Activated T-cell treated with anti-CD3 and anti-CD28 coated beads, Interleukin-2, amount 50 U/mL, for 4 hours (primary cell): ENCODE measurements at places on chromosomes 6 and 20.
A peak's percentile ranks its signal among the peaks of the same experiment; 100 is the strongest.

GRCh38 chr6:14621518-14621917 is 503.9 kb downstream of the CD83 start:
- no peak for DNase-seq

DNA sequence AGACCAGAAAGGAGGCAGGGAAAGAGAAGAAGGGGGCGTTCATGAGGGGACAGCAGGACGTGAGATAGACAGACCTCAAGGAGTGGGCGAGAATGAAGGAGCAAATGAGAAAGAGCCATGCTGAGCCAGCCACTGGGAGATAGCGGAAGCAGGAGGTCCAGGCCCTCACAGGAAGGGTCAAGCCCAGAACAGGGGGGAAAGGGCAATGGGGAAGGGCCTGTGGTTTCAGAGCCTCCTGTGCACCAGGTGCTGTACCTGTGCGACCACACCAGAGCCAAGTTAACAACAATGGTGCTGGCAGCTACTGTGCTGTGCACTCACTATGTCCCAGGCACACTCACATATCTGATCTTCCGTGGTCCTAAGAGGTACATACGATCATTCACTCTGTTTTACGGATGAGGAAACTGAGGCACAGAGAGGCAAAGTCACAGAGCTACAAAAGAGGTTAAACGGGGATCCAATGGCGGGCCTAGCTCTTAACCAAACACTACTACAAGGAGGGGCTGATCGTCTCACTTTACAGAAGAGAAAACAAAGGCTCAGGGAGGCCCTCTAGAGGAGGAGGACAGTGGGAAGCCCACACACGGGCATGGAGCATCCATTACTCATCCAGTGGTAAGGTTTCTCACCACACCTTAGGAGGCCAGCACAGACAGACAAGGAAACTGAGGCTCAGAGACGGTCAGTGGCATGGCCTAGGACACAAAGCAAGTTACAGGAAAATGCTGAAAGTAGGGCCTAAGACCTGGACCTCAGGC is 129.1 kb downstream of the PREX1 start:
- no peak for DNase-seq

GRCh38 chr6:1230689-1231605 is 81.0 kb upstream of the FOXQ1 start:
- DNase-seq: no peak

DNA sequence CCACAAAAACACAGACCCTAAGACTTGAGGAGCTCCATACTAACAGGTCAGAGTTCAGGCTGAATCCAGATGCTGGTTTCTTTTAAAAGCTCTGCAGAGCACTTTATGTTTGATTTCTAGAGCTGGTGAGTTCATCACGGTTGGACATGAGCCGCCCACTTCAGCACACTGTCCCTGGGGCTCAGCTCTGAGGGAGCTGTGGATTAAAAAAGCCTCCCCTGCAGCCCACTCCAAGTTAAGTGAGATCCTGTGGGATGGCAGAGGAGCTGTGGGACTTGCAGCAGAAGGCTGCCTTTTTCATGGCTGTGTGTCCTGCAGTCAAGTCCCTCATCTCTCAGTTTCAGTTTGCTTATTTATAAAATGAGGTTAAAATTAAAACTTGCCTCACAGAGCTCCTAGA is 110.5 kb downstream of the FOXO3 start:
- DNase-seq: no peak

GRCh38 chr20:50876063-50876685 is 55.1 kb downstream of the ADNP start:
- no peak for DNase-seq

DNA sequence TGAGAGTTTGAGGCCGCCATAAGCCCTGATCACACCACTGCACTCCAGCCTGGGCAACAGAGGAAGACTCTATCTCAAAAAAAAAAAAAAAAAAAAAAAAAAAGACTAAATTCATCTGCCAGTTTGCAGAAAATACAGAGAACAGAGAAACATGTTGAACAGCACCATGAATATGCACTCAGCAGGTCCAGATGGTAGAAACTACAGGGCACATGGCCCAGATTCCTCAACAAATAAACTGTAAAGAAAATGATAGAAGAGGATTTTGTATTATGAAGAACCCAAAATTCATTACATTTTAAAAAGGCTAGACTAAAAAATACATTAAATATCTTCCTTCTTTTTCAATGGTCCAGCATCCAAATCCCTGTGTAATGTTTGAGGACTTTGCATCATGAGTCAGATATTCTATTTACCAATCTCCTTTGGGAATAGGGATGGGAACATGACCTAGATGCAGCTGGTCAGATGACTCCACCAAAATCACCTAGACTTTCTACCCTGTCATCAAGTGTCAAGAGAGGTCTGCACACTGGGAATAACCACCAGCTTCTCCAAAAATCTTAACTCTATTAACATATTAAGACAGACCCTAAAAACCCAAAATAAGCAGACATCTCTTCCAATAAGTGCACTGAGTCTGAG is 189.1 kb upstream of the TCF21 start:
- no peak for DNase-seq

DNA sequence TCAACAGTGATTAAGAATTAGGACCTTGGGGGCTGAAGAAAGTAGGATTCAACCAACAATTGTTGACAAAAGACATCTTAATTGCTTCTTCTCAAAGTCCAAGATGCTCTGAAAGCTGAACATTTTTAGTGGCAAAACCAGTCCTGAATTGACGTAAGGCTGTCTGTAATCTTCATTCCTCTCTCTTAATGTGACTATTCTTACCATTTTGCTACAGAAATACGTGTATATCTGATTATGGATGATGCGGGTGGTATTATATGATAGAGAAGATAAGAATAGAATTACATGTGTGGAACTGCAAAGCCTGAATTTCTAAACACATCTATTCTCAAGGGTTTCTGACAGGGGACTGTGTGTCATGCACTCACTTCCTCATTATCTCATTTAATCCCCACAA is 130.3 kb upstream of the SASH1 start:
- no peak for DNase-seq

DNA sequence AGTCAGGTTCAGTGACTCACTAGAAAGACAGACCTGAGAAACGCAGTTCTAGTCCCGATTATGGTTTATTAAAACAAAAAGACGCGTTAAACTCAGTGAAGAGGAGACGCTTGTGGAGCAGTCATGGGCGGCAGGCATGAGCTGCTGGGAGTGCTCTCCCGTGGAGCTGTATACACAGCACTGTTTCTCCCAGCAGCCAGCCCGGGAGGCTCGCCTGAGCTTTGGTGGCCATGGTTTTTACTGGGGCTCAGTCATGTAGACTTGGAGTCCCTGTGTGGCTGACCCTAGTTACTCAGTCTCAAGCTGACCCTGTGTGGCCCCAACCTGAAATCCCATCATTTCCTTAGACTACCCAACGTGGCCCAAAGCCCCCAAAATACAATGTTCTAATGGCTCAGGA is 41.2 kb upstream of the BHLHE23 start:
- DNase-seq: no peak

DNA sequence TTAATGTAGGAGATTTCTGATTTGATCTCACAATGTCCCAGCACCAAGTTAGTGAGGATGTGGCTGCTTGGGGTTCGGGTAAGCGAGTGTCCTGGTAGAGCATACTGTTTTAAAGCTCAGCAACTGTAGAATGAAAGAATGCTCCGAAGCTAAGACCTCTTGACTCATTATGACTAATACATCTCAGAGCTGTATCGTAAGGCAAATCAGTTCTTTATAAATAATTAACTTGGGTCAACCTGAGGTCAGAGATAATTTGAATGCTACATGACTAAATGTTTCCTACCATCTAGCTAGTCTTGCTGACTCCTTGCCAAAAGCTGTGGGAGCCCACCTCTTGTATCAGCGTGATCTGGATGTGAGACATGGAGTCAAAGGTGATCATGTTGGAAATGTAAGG is 128.8 kb upstream of the PDE7B start:
- no peak for DNase-seq

DNA sequence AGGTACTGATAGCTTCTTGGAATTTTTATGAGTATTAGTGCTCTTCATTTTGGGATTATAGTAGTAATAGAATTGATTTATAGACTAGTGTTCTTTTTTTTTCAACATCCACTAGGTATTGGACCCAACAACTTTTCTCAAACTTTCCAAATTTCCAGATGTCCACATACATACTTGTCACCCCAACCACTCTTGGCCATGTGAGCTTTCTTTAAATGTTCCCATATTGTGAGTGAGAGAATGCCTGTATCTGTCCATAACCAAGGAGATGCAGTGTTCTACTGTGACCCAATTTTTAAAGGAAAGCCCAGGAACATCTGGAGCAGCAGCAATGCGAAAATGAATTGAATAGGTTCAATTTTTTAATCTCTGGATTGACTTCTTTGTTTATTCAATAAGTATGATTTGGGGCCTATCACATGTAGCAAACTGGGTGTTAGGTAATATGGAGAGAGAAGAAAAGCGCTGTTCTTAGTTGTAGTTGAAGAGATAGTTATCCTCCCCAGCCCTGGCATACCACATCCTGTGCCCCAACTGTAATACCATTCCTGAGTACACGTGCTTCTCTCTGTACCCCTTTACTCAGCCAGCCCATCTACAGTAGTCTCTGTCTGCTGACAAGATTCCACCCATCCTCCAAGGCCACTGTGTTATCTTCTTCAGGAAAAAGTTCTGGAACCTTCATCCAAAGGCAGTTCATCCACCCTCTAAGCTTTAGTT is 116.8 kb upstream of the SUPT3H start:
- DNase-seq: no peak

DNA sequence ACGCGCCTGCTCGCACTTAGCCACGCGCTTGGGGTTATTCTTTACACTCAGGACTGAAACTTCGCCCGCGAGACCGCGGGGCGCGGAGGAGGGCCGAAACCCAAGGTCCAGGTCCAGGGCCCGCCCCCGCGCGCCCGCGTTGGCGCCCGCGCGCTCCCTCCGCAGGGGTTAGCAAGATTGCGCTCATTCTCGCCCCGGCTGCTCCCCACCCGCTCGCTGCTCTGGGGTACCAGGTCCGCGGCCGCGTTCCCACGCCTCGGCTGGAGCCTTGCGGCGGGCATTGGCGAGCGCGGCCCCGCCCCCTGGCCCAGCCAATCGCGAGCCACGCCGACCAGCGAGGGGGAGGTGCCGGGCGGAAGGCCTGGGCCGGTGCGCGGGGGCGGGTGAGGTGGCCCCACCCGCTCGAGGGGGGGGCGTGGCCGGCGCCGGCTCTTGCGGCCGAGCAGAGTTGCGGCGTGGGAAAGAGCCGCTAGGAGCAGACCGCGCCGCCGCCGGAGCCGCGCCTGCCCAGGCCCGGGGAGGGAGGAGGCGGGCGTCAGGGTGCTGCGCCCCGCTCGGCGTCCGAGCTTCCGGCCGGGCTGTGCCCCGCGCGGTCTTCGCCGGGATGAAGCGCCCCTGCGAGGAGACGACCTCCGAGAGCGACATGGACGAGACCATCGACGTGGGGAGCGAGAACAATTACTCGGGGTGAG is at the start of gene HEY2:
TSS of gene HEY2 (plus strand) at position 460 of the 692 bp plus-strand sequence. CDS start at position 605, 145 bp downstream.
- DNase-seq: peak; percentile 76

DNA sequence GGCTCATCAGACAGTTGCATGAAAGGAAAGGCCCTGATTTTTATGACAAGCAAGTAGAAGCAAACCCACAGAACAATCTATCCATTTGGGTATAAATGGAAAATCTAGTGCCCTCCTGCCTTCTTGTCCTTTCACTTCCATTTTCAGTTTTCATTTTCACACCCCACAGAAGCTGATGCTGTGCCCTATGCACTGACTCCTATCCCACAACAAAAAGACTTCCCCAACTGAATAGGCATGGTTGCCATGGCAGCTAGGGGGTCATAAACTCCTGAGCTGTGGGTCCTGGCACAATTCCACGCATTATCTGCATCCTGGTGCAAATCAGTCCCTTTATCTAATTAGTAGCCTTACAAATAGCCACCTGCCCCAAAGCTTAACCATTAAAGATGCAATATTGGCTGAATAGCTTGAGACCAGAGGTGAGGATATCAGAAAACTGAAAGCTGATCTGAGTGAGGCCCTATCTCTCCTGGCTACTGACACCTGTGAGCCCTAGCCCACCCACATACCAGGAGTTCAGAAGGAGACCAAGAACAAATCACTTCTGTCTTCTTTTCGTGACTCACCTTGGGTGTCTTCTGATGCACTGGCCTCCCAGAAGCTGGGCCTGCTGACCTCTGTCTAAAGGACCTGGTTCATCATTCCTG is 34.9 kb upstream of the HEY2 start:
- DNase-seq: no peak

DNA sequence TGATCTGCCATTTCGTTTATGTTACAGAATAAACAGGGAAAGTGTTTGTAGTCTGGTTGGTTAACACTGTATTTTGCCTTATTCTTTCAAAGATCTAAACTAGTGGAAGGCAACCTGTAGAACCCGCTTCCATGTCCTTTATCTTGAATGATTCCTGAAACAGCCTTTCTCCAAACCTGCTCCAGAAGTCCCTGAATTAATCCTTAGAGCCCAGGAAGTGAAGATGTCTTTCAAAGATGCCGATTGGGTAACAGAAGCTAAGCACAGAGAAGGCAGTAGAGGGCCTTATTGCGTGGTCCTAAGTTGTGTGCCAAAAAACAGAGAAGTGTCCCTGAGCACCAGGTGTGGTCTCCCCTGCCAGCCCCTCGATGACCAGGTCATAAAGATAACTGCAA is 19.2 kb upstream of the ZSCAN16 start:
- no peak for DNase-seq

DNA sequence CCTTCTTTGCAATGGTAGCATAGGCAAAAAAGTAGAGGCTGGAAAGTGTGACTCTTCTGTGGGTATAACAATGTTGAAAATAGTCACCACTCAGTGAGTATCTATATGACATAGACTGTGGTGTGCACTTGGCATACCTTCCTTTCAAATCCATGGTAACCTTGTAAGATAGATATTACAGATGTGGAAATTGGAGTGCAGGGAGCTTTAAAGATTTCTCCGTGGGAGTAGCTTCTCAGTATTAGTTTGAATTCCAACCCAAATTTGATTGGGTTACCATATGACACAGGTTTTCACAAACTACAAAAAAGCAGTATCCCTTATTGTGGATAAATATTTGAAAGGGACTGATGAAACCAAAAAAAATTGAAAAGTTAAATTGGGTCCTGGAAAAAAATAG is 163.8 kb downstream of the CLVS2 start:
- no peak for DNase-seq

DNA sequence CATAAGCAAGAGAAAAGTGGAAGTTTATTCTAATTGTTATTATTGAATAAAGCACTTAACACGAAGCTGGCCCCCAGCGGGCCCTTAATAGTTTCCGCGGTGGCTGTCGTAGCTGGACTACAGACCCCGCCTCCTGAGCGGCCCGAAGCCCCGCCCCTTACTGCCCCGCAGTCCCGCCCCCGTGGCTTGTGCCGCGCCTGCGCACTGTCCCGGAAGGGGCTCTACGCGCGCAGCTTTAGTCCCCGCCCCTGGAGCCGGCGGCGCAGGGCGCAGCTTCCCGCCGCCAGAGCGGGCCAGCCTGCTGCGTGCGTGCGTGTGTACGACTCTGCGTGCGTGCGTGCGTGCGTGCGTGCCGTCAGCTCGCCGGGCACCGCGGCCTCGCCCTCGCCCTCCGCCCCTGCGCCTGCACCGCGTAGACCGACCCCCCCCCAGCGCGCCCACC is at the start of gene VAPB:
TSS of gene VAPB (plus strand) at position 348 of the 442 bp plus-strand sequence. CDS start 231 bp downstream, outside the sequence.
- peak; percentile 97 for DNase-seq

DNA sequence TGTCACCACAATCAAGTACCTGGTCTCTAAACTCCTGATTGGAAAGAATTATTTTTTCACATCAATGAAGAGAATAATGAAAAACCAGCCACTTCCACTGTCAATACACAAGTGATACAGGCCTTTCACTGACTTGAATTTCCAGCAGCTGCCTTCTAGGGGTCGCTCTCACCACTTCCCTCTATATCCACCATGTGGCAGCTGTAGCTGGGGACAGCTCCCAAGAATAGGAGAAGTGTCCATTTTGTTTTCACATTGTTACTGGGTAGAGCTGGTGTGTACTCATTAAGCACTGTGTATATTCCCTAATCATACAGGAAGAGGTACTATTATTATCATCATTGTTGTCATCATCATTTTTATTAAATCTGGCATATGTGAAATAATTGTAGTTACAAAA is 438.4 kb upstream of the SPTLC3 start:
- no peak for DNase-seq
